ENCODE measurements at places on chromosomes 11 and 22.

- no peak for DNase-seq
These were observed 72.8 kb downstream of the SFI1 start for GRCh38 chr22:31569126-31569525.

- no peak for DNase-seq
These were observed 55.6 kb upstream of the PPARA start for GRCh38 chr22:46094676-46095075.

GRCh38 chr22:33012833-33013450 lies 45.2 kb downstream of the SYN3 start:
- DNase-seq = no peak

DNA sequence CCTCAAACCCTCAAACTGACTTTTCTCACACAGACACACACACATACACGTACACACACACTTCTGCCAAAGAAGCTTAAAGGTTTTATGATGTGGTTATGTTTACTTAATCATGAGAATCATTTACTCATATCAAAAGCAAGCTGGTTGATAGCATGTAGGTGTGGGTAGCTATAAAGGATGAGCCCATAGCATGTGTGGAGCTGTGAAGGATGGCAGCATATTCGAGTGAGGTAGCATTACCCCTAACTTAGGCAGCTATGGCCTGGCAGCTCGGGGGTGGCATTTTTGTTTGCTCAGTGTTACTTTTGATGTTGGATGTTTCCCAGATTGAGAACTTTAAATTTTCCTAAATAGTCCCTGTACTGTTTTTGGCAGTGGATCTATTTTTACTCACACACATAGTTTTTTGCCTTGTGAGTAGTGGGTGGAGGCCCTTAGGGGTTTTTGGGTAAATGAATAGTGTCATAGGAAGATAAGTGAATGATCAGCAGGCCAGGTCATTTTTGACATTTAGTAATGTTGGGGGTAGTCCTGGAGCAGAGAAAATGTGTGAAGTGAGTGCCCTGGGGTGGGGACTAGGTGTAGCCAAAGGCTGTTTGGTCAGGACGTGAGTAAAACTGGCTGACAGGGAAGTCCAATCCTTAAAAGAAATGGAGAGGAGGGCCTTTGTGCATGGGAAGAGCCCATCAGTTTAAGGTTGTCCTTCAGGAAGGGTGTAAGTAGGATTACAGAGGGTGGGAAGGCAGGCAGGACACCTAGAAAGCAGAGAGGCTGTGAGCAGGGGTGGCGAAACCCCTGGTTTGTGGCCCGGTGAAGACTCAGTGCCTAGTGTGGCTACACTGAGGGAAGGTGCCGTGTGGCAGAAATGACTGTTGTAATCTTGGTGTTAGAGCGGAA lies 7.1 kb downstream of the YWHAH start:
- DNase-seq = no peak
